ENCODE measurements at places on chromosomes 2 and 18. TPM values are rescaled to one million over a fixed set of nuclear protein-coding genes. Genes with fewer than 3 reads are reported as not detected.

DNA sequence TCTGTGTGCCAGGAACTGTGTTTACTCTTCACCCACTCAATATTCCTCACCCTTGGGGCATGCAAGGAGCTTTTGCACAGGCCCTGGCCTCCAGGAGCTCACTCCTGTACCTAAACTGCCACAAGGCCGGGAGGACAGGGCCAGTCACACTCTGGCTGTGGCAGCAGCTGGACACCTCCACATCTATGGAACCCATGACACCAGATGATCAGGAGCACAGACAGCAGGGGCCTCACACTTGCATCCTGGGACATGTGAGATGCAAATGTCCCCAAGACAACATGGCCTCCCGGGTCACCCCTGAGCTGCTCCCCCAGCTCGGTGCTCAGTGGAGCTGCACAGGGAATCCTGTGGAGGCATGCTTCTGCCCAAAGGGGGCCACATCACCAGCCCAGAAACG, 61.8 kb upstream of the SLC66A3 start:
- H3K4me3 ChIP-seq, result no peak overlapping the region
- no peak for DNase-seq
- no peaks in the 10 kb centered on the region for H3K36me3 ChIP-seq
- H3K27me3 ChIP-seq, result no peaks in the 10 kb centered on the region
- no peaks in the 10 kb centered on the region for H3K4me1 ChIP-seq

GRCh38 chr2:225030203-225030602, 12.1 kb downstream of the DOCK10 start:
- H3K36me3 ChIP-seq, result no peaks in the 10 kb centered on the region
- no peaks in the 10 kb centered on the region for H3K27me3 ChIP-seq
- no peak overlapping the region for H3K27ac ChIP-seq

Gene UGT1A4
- not detected for total RNA-seq

- peaks cover 5% of the 10 kb centered on the region for H3K4me1 ChIP-seq
- no peak overlapping the region for H3K27ac ChIP-seq
- H3K4me3 ChIP-seq, result no peak overlapping the region
- H3K27me3 ChIP-seq, result no peaks in the 10 kb centered on the region
- no peaks in the 10 kb centered on the region for H3K36me3 ChIP-seq
These were observed 142.7 kb downstream of the ACKR3 start for GRCh38 chr2:236712304-236712703.

DNA sequence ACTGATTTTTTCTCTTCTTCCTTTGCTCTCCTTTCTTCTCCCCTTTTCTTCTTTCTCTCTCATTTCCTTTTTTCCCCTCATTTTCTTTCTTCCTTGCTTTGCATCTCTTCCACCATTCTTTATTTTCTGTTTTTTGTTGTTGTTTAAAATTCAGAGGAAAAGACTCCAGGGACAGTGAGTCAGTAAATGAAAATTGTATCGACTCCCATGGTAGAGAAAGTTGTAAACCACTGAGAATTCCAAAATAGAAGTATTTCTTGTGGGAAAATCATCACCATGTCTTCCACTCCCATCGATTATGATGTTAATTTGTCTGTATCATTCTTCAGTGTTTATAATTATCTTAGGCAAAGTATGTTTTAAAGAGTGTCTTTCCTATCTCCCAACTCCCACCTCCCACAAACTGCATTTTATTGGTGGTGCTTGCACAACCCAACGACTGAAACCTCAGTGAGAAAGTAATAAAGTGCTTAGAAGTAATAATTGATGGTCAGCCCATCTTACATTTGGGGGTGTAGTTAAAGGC, 134.3 kb downstream of the IRS1 start:
- H3K27me3 ChIP-seq, result no peaks in the 10 kb centered on the region
- no peak overlapping the region for H3K4me3 ChIP-seq
- H3K36me3 ChIP-seq, result no peaks in the 10 kb centered on the region
- no peaks in the 10 kb centered on the region for H3K4me1 ChIP-seq

GRCh38 chr2:69907216-69907615, 7.7 kb upstream of the MXD1 start:
- no peaks in the 10 kb centered on the region for H3K4me1 ChIP-seq
- H3K27ac ChIP-seq, result no peak overlapping the region
- no peak overlapping the region for H3K4me3 ChIP-seq
- H3K27me3 ChIP-seq, result no peaks in the 10 kb centered on the region

Measured in left lung (tissue), 14 donors.